ENCODE measurements at places on chromosomes 13 and 19. TPM values are rescaled to one million over a fixed set of nuclear protein-coding genes. Genes with fewer than 3 reads are reported as not detected.

DNA sequence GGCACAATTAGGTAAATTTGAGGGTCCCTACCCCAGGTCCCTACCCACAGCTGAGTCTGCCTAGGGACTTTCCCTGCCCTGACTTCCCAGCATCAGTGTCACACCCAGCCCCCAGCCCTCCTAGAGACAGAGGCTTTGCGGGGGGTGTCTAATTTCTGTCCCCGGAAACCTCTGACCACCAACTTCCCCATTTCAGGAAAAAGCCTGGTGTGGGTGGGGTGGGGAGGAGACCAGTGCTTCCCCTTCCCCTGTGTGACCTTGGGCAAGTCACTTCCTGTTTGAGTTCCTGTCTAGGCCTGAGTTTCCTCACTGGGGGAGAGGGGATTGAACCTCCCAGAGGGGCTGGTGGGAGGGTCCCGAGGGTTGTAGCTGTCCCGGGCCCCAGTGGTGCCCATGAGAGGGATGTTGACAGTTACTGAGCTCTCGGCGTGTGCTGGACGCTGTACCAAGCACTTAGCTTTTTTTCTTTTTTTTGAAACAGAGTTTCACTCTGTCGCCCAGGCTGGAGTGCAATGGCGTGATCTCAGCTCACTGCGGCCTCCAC is 7.9 kb downstream of the VASP start:
- no peak for DNase-seq

GRCh38 chr19:31300422-31300821 is 48.8 kb downstream of the TSHZ3 start:
- no peak for DNase-seq

Gene CELF5
- total RNA-seq, result 2.5 TPM

Gene TICAM1
- total RNA-seq, result 28.7 TPM

DNA sequence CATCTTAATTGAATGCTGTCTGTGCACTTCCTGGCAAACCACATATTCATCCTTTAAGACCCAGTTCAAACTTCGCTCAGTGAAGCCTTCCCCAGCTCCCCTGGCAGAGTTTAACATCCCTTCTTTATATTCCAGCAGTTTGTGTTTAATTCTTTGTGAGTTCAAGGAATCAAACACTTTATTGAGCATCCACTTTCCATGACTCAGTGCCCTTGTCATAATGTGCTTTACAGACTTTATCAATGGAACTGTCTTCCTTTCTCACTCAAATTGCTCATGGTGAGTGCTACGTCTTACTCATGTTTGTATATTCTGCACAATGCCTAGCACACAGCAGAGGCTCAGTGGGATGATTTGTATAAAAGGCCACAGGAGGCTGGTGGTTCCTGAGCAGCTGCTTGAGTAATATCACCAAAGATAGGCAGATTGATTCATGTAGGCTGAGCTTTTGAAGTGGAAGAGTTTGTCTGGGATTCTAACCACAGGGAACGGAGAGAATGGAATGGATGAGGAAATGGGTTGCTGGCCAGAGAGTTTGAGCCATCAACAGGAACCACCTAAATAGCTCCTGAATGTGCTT is 44.2 kb downstream of the SERTM1 start:
- DNase-seq, result no peak

GRCh38 chr19:10295305-10295846 is 5.6 kb downstream of the ICAM5 start:
- no peak for DNase-seq

Gene MIER2
- 41.5 TPM for total RNA-seq

GRCh38 chr19:14770944-14771839 is 7.2 kb downstream of the ADGRE2 start:
- no peak for DNase-seq

Gene FBN3
- 6.6 TPM for total RNA-seq

Gene LGALS14
- not detected for total RNA-seq

DNA sequence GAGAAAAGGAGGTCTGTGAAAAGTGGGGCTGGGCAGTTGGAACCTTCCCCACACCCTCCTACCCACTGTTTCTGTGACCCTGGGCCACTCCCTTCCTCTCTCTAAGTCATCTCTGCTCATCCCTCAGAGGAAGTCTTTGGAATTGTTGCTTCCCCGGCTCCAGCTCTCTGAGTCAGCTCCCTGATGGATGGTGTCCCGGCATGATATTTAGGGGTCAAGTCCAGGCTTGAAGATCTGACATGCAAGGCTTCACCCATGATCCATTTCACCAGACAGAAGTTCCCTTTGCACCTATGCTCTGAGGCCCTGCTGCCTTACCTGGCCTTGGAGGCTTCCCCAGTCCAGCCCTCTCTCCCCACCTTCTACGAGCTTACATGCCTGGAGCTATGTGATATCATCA is 13.3 kb downstream of the EXOC3L2 start:
- no peak for DNase-seq

Gene SNAPC2
- 42.9 TPM for total RNA-seq

DNA sequence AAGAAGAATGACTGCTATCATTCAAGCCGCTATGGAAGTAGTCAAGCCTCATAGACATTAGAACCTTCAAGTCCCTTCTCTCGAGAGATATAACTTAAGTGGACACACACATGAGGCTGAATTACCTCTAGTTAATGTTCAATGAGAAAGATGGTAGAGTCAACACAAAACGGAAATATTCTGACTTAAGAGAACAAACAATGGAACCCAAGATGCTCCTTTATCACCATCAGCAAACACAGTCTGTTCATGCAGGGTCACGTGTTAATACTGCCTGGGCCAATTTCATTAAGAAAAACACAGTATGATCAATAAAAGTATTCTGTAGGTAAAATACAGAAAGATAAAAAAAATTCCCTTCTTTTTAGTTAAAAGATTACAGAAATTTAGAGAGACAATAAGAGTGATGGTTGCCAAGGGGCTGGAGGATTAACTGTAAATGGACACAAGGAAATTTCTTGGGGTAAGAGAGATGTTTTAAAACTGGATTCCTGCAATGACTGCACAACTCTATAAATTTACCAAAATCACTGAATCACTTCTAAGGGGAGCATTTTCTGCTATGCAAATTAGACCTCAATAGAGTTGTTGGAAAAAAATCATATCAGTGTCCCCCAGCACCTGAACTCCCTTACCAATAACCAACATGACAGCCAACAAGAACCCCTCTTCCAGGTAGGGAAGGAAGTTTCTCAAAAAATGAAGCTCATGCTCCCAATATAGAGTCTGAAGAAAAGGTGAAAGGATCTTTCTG is 256.6 kb downstream of the ABCC4 start:
- no peak for DNase-seq

- no peak for DNase-seq
Measured at GRCh38 chr13:95181586-95181985, 119.7 kb downstream of the ABCC4 start.

Gene C19orf33
- 135 TPM for total RNA-seq

- DNase-seq, result no peak
Measured at GRCh38 chr19:49533551-49534488, 6.0 kb downstream of the RCN3 start.

GRCh38 chr13:110015253-110015652 is 228.9 kb upstream of the IRS2 start:
- no peak for DNase-seq

DNA sequence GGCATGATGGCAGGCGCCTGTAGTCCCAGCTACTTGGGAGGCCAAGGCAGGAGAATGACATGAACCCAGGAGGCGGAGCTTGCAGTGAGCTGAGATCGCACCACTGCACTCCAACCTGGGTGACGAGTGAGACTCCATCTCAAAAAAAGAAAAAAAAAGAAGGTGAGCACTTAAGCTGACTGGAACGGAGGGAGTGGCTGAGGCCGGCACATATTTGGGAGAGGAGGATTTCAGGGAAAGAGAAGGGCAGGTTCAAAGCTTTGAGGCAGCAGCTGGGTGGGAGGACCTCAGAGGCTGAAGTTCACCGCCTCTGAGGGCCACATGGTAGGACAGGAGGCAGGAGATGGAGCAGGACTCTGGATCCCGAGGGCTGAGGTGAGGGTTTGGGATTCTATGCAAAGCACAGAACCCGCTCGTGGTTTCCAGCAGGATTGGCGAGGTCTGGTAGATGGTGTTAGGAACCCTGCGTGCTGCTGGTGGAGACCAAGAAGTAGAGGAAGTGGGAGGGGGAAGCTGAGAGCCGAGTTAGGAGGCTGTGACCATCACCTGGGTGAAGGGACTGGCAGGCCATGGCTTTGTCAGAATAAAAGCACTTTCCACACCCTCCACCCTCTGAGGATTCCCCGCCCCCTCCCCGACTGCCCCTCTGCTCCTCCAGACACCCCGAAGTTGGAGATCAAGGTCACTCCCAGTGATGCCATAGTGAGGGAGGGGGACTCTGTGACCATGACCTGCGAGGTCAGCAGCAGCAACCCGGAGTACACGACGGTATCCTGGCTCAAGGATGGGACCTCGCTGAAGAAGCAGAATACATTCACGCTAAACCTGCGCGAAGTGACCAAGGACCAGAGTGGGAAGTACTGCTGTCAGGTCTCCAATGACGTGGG is 8.4 kb downstream of the CD22 start:
- DNase-seq, result no peak

DNA sequence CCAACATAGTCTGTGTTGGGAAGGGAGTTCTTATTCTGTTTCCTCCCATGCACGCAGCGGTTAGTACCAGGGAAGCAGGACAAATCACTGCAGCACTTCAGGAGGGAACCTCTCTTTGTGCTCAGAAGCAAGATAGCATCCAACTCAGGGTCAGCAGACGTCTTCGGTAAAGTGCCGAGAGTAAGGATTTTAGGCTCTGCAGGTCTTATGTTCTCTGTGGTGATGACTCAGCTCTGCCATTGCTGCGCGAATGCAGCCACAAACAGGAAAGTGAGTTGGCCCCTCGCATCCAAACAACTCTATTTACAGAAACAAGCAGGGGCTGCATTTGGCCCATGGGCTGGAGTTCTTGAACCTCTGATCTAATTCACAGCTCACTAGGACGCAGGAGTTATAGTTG is 122.1 kb upstream of the SPATA13 start:
- no peak for DNase-seq

Gene SIGLEC12
- total RNA-seq, result not detected

DNA sequence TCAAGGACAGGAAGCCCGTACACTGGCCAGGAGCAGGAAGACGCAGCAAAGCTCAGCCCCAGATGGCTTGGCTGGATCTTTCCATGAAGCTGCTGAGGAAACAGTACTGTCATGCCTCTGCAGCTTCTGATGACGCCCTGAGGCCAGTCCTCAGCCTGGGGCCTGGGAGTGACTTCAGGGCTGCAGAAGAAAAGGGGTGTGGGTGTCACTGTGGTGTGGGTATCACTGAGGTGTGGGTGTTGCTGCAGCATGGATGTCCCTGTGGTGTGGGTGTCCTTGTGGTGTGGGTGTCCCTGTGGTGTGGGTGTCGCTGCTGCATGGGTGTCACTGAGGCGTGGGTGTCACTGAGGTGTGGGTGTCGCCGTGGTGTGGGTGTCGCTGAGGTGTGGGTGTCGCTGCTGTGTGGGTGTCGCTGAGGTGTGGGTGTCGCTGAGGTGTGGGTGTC is 12.0 kb upstream of the GAS6 start:
- DNase-seq, result no peak

GRCh38 chr13:88736026-88736425 is 1064.9 kb downstream of the SLITRK5 start:
- DNase-seq, result no peak

GRCh38 chr19:39525205-39525604 is 7.4 kb downstream of the EID2B start:
- no peak for DNase-seq

GRCh38 chr13:111329641-111330040 is 9.2 kb downstream of the TEX29 start:
- DNase-seq, result no peak

Gene LGI4
- total RNA-seq, result 0.32 TPM

GRCh38 chr13:109383683-109384082 is 402.7 kb downstream of the IRS2 start:
- no peak for DNase-seq

DNA sequence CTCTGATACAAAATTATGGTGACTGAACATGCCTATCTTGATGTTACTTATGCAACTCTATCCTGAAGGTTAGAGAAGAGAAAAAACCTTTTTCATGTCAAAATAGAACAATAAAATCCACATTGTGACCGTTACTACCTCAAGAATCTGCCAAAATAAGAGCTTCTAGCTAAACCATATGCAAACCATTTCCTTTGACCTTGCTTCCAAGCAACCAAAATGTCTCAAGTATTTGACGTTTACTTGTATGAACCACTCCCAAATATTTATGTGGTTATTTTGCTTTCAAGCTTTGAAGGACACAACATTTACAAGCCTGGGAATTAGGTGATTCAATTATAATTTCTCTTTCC is 13.9 kb downstream of the FOXO1 start:
- no peak for DNase-seq

Gene TNFSF13B
- total RNA-seq, result 1.3 TPM

Gene OR7C1
- not detected for total RNA-seq

DNA sequence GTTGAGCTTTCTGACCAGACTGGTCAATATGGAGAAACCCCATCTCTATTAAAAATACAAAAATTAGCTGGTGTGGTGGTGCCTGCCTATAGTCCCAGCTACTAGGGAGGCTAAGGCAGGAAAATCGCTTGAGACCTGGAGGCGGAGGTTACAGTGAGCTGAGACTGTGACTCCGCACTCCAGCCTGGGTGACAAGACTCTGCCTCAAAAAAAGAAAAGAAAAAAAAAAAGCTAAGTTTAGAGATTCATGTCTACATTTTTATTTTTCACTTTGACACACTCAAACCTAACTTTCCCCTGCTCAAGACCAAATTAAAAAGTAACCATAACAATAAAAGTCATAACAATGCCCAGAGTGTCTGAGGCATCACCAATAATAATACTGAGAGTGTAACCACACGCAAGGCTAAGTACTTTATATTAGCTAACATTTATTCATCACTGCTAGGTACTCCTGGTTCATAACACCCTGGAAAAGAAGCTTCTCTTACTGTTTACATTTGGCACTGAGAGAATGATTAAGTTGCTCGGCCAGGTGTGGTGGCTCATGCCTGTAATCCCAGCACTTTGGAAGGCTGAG is 5.7 kb downstream of the IRGC start:
- no peak for DNase-seq

GRCh38 chr13:39590466-39591036 is 12.4 kb downstream of the LHFPL6 start:
- no peak for DNase-seq

DNA sequence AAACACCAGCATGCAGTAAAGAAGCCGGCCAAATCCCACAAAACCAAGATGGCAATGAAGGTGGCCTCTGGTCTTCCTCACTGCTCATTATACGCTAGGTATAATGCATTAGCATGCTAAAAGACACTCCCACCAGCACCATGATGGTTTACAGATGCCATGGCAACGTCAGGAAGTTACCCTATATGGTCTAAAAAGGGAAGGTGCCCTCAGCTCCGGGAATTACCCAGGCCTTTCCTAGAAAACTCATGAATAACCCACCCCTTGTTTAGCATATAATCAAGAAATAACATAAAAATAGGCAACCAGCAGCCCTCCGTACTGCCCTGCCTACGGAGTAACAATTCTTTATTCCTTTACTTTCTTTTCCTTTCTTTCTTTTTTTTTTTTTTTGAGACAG is 21.1 kb upstream of the PLEKHF1 start:
- no peak for DNase-seq

GRCh38 chr13:111911121-111911720 is 155.7 kb upstream of the SOX1 start:
- DNase-seq, result no peak

- no peak for DNase-seq
Measured at GRCh38 chr13:98232456-98232855, 55.4 kb upstream of the RNF113B start.

Gene KLK1
- 3.3 TPM for total RNA-seq
